ENCODE measurements at places on chromosomes 1 and 21. TPM values are rescaled to one million over a fixed set of nuclear protein-coding genes. Genes with fewer than 3 reads are reported as not detected.

TMEM125 gene
- total RNA-seq = not detected

- DNase-seq = no peak
Measured at GRCh38 chr1:242462867-242463266, 61.6 kb downstream of the PLD5 start.

- no peak for DNase-seq
Measured at GRCh38 chr21:41839387-41840000, 39.6 kb downstream of the PRDM15 start.

- no peak for DNase-seq
Measured at GRCh38 chr1:232226197-232226712, 403.7 kb downstream of the SIPA1L2 start.
